ENCODE measurements at places on chromosomes 3 and 15.

- DNase-seq, result no peak
Measured at GRCh38 chr3:16817197-16817596, 67.6 kb upstream of the PLCL2 start.

DNA sequence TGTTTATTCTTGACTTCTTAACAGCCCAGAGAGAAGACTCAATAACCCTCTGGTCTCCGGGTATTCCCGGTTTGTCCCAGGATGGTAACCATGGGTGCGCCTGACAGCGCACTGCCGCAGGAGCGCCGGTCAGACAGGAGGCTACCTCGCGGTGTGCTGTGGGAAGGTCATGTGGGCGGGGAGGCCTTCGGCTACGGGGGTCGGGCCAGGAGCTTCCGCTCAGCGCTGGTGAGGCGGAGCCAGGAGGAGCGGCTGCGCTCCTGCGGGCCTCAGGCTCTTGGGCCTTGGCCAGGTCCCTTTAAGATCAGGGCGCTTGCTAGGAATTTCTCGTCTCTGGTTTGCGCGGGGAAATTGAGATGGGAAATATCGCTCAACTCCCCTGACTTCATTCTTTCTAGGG lies 182.3 kb upstream of the NDN start:
- DNase-seq, result no peak

GRCh38 chr3:5001135-5001534 lies 21.9 kb downstream of the BHLHE40 start:
- no peak for DNase-seq

DNA sequence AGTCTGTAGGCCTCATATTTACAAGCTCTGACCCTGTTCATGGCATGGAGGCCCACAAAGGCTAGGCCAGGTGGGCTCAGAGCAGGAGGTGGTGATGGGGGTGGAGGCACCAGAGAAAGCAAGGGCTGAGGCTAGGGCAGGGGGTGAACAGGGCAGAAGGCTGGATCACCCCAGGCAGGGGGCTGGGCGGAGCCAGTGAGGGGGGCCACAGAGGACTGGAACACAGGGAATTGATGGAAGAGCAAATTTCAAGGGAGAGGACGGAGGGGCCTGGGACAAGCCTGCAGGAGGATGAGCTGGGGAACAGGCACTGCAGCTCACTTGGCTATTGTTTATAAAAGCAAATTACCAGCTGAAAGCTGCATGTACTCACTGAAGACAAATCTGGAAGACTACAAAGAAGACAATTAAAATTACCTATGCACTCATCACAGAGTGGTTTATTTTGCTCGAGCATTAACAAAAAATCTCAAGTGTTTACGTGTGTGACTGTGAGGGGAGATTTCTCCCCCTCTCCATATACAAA lies 11.0 kb downstream of the TNFAIP8L3 start:
- DNase-seq, result no peak

- no peak for DNase-seq
Measured at GRCh38 chr3:154690413-154690812, 260.4 kb upstream of the GPR149 start.

Measured in NK-92 treated with Interleukin-12 subunit alpha and Interleukin-12 subunit beta, amount 100 ng/mL, for 24 hours (cell line).